ENCODE measurements at places on chromosomes 7 and 10.

- no peak for DNase-seq
These were observed 4.3 kb upstream of the C1GALT1 start for GRCh38 chr7:7178081-7178480.

DNA sequence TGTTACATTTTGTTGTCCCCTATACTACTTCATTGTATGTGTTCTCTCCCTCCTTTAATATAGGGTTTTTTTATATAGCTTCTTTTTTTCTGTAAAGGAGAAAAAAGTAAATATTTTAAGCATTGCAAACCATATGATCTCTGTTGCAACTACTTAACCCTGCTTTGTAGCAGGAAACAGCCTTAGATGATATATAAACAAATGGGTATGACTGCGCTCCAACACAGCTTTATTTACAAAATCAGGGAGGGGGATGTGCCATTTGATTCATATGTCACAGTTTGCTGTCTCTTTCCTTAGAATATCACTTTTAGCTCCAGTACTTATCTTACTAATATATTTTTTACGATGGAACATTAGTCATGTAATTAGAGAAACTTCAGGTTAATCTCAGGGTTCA lies 155.2 kb upstream of the GNAI1 start:
- no peak for DNase-seq

DNA sequence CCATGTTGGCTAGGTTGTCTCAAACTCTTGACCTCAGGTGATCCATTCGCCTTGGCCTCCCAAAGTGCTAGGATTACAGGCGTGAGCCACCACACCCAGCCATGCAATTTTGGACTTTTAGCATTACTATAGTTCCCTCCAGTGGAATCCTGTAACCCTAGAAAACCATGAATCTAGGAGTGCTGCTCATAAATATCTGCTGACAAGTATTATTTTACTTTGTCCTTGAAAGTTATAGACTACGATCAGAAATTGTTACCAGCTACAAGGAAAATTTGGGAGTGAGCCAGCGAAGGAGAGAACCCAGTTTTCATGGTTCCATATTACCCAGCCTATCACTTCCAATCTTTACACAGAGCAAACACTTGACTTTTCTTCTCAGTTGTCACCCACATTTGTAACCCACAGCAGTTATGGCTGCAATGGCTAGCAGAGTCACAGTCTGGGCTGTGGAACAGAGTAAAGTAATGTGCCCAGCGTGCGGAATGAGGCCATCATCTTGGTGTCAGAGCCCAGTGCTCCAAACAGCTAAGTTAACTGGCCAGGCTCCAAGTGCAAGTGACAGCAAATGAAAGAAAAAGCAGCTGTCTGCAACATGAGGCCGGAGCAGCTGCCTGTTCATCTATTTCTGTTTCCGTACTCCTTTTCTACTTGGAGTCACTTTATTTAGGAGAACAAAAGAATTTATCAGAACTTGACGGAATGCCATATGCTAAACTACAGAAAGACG lies 29.9 kb downstream of the ZC3HC1 start:
- DNase-seq: no peak

- no peak for DNase-seq
These were observed 491 bp upstream of the AKAP9 start for GRCh38 chr7:91940171-91940570.

Measured in activated T-helper 1 cell treated with anti-CD3 and anti-CD28 coated beads, Interleukin-12 subunit alpha, Interleukin-12 subunit beta, Interleukin-2, Interleukin-4 antibody, amounts not matched to agents 30 ng/mL and 10 ng/mL and 1 ng/mL, durations not matched to agents 14 hours and 24 hours and 36 hours (primary cell).